GM12892 (cell line): ENCODE measurements at places on chromosomes 16 and 17.

DNA sequence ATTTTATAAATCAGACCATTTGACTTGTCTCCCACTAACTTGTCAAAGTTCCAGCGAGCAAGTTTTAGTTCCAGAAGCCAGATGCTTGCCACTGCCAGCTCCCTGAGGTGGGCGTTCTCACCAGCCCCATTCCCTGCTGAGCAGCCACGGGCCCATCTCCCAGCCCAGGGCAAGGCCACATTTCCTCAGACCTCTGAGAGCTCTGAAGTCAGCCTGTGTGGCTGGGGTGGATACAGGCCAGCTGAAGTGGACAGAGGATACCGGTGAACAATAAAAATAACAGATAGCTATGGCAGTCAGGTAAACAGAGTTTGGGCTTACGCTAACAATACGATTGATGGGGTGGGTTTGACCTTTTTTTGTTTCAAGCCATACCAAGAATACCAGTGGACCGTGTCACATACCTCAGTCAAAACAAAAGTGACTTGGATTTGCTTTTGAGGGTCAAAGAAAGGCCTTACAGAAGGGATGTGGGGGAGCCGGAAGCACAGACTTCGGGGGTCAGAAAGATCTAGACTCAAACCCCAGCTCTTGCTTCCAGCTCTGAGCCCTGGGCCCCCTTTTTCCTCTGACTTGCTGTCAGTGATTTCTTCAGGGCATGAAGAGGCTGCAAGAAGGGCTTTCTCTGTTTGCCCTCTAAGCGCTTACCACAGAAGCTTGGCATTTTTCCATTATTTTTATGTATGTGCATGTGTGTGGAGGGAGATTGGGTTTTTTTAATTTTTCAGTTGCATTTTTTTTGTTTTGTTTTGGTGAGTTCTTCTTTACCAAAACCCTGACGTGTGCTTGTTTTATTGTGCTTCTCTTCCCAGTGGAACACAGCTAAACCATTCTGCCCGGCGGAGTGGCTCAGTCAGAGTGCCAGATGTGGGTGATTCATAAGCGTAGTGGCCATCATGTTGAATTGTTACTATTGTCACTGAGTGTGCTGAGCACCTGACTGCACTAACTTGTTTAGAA, 109.9 kb downstream of the GNAO1 start:
- DNase-seq: no peak

DNA sequence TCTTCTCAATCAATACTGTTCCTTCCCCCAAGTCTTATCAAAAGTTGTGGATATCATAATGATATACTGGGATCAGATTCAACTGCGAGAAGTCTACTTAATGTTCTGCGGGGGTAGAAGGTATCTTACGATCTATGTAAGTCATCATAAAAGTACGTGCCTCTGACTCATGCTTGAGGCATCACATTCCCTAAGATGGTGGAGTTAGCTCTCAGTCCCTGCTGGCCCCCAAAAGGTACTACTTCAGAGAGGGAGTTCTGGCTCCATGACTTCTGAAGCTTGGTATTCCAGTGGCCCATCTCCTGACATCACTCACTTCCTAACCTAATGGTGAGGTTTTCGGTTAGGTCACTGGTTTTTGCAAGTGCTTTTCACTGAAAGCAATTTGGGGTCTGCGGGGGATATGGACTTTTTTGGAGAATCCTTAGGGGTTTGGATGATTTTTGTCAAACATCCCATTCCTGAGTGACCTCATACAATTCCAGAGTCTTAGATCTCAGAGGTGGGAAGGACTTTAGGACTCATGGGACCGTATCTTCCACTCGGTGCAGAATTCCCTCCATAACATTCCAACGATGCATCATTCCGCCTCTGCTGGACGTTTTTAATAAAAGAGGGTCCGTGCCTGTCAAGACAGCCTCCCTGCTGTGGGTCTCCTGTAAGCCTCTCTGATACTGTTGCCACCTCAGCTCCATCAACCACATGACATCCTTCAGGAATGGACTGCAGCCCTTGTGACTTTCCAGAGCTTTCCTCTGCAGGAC, 74.3 kb downstream of the DYNLRB2 start:
- DNase-seq: no peak

DNA sequence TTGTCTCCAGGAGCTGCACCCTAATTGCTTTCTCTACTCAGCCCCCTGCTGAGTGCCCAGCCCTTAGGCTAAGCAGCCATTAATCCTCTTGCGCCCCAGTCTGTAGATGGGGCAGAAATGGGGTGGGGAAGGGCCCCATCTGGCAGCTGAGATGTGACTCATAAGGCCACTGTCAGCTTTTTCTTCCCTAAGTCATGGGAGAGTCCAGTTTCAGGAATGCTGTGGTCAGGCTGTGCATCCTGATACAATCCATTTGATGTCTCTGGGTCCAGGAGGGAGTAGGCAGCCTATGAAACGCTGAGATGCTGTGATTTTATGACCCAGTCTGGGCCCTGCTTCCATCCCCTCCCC, 12.3 kb downstream of the PLXDC1 start:
- DNase-seq: no peak

DNA sequence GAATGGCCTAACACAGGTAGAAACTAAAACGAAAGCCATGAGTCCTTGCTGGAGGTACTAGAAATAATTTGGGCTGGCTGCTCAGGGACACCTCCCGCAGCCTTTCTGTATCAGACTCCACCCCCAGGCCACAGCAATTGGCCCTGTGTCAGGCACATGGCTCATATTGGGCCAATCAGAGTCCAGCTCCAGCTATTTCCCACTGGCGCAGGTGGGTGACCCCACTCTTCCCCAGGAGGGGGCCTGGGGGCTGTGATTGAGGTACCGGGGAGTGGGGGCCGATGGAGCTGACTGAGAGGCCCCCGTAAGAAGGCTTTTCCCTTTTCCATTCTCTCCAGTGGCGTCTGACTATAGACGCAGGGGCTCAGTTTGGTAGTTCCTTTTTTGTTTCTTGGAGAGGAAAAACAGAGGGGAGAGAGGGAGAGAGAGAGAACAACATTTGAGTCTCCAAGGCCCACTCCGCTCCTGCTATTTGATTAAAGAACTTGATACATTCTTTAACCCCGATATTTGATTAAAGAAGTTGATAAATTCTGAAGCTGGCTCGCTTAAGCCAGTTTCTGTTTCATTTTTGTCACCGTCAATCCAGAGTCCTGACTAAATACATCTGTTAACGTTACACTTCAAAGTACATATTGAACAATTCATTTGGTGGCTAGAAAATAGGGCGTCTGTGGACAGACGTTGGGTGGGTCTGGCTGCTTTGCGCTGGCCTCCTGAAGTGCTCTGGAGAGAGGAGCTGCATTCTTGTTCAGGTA, 26.3 kb downstream of the FOXL1 start:
- no peak for DNase-seq

DNA sequence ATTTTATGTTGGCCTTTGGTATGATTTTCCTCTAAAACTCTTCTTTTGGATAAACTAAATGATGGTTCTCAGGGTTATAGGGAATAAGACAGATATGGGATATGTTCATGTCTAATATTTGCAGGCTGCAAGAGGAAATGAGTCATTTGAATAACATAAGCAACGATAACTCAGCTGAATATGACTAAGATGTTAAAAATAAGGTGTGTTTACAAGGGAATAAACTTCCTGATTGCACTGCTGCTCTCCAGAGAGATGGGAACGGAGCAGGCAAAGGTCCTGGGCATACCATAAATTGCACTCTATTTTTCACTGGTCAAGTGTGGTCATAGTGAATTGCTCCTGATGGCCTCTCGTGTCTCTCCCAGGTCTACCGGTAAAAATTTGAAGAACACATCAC, 666.2 kb downstream of the TOX3 start:
- DNase-seq: no peak

- DNase-seq: no peak
These were observed 7.1 kb downstream of the TMEM97 start for GRCh38 chr17:28326114-28326513.

- DNase-seq: no peak
These were observed 16.3 kb downstream of the SCPEP1 start for GRCh38 chr17:56994009-56994792.

DNA sequence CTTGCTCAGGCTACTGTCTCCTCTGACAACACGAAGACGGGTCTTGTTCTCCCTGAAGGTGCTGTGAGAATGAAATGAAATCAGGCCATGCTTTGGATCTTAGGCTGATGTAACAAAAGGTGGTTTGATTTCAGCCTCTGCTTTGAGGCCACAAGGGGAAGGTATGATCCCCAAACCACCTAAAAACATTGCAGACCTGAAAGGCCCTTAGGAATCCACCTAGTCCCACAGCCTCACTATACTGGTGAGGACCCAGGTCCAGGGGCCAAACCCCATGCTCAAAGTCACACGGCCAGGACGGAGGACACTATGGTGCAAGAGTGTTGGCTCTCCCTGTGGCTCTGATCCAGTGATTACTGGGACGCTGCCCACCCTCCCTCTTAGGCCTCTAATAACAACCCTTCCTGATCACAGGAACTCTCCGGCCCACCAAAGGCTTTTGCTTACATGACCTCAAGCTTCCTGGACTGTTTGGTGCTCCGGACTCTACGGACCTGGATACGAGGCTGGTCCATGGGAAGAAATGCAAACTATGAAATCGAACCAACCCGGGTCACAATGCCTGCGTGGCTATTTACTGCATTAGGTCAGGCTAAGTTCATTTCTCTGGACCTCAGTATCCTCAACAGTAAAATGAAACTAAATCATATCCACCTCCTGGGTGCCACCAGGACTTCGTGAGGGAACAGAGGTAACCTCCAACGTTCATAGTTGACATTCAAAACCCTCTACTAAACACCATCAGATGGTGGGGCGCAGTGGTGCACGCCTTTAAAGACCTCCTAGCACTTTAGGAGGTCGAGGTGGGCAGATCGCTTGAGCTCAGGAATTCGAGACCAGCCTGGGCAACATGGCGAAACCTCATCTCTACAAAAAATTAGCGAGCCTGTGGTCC, 1.5 kb downstream of the TRIM25 start:
- no peak for DNase-seq

DNA sequence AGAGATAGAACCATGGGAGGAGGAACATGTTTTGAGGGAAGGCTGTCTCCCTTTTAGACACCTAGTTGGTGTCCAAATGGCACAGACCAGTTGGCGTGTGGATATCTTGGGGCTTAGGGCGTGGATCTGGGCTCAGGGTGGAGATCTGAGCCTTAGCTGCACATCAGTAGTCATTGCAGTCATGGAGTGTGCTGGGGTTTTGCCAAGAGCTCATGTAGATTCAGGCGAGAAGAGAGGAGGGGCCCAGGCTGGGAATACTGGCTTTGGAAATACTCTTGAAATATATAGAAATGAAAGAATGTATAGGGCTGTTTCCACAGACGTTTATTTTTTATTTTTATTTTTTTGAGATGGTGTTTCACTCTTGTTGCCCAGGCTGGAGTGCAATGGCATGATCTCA, 92.0 kb downstream of the PRKCB start:
- DNase-seq: no peak

DNA sequence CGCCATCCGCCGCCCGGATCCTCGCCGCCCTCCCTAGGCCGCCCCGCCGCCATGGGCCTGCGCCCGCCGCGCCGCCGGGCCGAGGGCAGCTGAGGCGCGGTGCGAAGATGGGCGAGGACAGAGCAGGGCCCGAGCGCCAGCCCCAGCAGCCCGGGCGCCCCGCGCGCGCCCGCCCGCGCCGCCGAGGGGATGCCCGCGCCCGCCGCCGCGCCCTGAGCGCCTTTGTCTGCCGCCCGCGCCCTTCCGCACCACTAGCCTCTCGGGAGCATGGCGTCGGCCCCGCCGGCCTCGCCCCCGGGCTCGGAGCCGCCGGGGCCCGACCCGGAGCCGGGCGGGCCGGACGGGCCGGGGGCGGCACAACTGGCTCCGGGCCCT, 278 bp downstream of the RAB11FIP3 start:
- no peak for DNase-seq

DNA sequence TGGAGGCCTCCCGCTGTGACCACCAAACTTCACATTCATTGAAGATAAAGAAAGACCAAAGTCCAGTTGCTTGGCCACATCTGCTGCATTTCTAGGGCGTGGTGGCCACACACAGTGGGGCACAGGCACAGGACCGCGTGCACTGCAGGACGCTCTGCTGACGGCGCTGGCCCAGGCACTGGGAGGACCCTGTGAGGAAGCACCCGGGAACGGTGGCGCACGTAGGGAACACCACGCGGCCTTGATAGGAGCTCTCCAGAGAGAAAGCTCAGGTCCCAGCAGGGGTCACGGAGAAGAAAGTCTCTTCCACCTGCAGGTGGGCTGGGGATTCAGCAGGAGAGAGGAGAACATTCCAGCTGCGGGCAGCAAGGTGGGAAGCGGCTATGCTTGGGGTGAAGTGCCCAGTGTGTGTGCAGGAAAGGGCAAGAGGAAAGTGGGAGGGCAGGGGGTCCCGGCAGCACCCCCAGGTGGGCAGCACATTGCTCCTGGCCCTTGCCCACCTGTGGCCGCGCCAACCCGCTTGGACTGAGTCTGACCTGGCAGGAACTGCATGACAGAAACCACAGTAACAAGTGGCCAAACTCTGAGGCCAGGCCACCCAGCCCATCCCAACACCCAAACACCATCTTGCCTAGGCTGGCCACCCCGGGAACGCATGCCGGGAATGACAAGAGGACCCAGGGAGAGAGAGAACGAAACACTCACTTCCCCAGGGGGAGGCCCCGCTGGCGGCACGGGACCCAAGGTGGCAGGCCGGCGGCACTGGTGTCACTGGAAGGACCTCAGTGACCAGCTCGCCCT, 32.8 kb downstream of the TBC1D16 start:
- DNase-seq: no peak

DNA sequence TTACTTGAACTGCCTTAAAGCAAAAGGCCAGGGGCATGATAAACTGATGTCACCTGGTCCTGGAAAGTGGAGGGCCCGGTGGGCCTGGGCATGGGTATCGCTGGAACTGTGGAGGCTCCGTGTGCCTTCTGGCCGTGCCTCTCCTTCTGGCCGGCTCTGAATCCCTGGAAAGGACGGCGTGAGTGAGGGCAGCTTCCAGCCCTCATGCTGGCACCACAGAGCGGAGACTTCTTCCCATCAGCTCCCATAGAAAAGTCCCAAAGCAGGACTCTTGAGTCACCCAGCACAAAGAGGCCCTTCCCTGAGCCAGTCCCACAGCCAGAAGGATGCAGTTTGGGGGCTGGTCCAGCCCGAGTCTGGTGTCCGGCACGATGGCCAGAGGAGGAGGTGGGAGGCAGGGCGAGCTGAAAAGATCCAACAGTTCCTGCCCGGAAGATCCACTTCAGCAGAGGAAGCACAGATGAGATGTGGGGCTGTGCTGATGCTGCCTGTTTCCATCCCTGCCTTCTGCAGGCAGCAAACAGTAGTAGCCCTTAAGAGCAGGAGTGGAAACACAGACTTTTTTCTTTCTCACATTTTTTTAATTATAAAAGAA, 7.8 kb downstream of the GAA start:
- no peak for DNase-seq

GRCh38 chr17:73623818-73624217, 20.4 kb downstream of the SDK2 start:
- DNase-seq: no peak
